ENCODE measurements at places on chromosomes 2 and 18.

- no peak for DNase-seq
Measured at GRCh38 chr2:169131587-169132512, 62.5 kb downstream of the DHRS9 start.

GRCh38 chr2:134336352-134336751 lies 82.5 kb downstream of the MGAT5 start:
- no peak for DNase-seq

- no peak for DNase-seq
Measured at GRCh38 chr2:205988274-205988673, 97.7 kb downstream of the INO80D start.

- no peak for DNase-seq
Measured at GRCh38 chr18:63820694-63821093, 45.5 kb downstream of the SERPINB7 start.

DNA sequence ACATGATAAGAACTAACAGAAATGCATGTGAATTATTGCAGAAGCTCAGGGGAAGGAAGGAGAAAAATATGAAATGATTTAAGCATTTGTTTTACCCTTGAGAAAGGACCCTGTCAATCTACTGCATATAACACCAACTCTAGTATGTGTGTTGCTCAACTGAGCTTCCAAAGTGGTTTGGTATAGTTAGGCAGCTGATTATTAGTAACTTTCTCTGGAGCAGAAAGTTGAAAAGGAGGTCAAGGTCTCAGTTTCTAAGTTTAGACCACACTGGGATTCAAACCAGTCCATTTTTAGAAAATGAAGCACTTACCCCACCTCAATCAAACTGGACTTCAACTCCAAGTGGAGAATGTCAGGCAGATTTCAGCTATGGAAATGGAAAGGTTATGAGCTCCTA lies 123.3 kb upstream of the CDC42EP3 start:
- DNase-seq = no peak

GRCh38 chr2:101364878-101365277 lies 22.4 kb downstream of the CREG2 start:
- no peak for DNase-seq

GRCh38 chr2:57920342-57920939 lies 126.2 kb upstream of the VRK2 start:
- no peak for DNase-seq

Data from stimulated activated CD8-positive, alpha-beta memory T cell treated with anti-CD3 and anti-CD28 coated beads, Interleukin-15, amount 100 ng/mL, for 4 hours (primary cell).